ENCODE measurements at places on chromosomes 5 and 9. TPM values are rescaled to one million over a fixed set of nuclear protein-coding genes. Genes with fewer than 3 reads are reported as not detected.

Gene SH3GL2
- not detected for total RNA-seq

- H3K27ac ChIP-seq, result peak overlapping the region; percentile 70
- no peak for DNase-seq
- peaks cover 4% of the 10 kb centered on the region for H3K27me3 ChIP-seq
- no peaks in the 10 kb centered on the region for H3K36me3 ChIP-seq
- peaks cover 47% of the 10 kb centered on the region for H3K4me1 ChIP-seq
Observed at GRCh38 chr5:139745132-139745799, 50.3 kb upstream of the PSD2 start.

DNA sequence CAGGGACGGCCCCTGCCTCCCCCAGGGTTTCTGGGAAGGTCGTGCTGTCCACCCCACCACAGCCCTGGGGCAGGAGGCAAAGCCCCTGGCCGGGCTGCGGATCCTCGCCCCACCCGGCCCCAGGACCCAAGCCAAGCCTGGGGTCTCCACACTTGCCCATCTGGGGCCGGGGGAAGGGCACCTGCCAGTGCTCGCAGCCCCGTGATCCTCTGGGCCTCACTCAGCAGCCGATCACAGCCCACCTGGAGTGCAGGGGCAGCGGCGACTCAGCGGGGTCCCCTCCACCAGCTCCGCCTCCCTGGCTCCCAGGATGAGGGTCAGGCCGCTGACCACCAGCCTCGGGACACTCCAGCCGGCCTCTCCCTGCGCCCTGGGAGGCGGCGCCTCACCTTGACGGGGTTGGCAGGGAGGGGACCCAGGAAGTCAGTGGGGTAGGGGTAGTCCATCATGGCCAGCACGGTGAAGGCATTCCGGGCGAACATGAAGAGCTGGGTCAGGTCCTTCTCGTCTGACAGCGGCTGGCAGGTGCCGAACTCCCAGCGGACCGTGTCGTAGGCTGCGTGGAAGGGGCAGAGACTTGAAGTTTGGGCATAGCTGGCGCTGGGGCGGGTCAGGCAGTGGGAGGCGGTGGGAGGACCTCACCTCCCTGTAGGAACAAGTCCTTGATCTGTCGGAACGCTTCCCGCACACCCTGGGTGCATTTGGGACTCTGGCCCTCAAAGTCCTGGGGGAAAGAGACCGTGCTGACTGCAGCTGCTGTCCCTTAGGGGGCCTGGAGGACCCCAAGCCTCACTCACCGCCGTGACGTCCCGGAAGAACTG, 1.8 kb downstream of the DPP7 start:
- no peaks in the 10 kb centered on the region for H3K27me3 ChIP-seq
- peaks cover 16% of the 10 kb centered on the region for H3K4me1 ChIP-seq
- no peak overlapping the region for H3K4me3 ChIP-seq
- no peak overlapping the region for H3K27ac ChIP-seq
- H3K36me3 ChIP-seq, result peaks cover 41% of the 10 kb centered on the region

- H3K4me1 ChIP-seq, result no peaks in the 10 kb centered on the region
- no peaks in the 10 kb centered on the region for H3K27me3 ChIP-seq
- no peak for DNase-seq
Observed at GRCh38 chr5:173664154-173664526, 47.7 kb upstream of the BOD1 start.

DNA sequence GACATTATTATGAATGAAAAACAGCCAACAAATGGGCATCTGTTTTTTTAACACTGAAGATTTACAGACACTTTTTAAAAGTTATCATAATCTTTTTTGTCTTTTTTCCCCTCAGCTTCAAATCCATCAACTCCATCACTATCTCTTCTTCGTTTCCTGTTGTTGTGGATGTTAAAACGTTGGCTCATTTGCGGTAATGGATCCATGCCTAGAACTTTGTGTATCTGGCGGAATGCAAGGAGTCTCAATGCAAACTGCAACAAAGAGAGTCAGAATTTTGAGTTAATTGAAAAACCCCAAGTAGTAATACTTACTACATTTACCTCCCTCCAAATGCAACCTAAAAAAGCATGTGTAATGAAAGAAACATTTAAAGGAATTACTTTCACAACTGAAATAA, 42.9 kb upstream of the MTMR12 start:
- no peaks in the 10 kb centered on the region for H3K4me1 ChIP-seq
- no peak for DNase-seq
- no peaks in the 10 kb centered on the region for H3K36me3 ChIP-seq
- H3K27me3 ChIP-seq, result no peaks in the 10 kb centered on the region

DNA sequence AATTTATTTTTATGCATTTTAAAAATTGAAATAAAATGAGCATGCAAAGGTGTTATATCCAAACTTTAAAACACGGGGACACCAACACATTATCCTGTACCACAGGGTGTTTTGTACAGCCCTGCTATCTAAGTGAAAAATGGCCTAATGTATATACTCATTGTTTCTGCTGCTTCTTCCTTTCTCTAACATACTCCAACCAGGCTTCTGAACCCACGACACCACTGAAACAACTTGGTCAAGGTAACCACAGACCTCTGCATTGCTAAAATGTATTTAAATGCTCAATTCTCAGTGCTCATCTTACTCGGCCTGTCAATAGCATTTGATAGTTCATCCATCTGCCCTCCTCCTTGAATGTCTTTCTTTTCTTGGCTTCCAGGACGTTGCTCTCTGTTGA, 48.3 kb downstream of the DENND1A start:
- H3K4me1 ChIP-seq, result no peaks in the 10 kb centered on the region
- no peak overlapping the region for H3K27ac ChIP-seq
- H3K36me3 ChIP-seq, result no peaks in the 10 kb centered on the region
